ENCODE measurements at places on chromosomes 16 and 17.

DNA sequence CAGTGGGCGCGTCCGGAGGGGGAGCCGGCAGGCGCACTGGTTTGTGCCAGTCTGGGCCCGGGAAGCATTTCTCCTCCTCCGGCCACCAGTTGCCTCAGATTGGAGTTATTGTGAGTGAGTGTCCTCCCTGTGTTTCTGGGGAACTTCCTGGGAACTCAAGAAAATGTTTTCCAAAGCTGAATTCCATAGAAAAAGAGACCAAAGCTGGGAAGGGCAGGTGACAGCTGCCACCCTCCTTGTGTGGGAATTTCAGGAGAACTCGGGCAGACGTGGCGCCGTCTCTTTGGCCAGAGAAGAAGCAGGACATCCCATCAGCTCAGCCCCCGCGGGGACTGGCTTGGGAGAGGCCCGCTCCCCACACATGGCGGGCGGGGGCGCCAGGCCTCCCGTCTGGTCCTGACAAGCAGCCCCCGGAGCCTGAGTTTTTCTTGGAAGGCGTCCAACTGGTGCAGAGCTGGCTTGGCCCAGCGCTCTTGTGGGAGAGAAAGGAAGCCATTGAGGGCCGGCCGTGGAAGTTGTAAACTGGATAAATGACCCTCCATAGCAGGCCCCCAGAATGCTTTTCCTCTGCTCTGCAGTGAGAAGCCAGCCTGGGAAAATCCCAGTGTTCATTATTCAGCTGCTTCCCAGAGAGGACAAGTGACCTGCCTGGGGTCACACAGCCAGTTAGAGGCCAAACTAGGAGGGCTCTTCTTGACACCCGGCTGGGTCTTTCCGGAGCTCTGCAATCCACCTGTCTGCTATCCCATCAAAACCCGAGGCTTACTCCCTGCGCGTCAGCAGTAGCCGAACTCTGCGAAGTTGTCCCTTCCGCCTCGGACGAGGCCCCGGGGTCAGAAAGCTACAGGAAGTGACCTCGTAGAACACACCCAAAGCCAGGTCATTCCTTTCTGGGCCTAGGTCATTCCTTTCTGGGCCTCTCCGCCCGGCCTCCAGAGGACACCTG, 39.2 kb upstream of the GSE1 start:
- no peak for DNase-seq

DNA sequence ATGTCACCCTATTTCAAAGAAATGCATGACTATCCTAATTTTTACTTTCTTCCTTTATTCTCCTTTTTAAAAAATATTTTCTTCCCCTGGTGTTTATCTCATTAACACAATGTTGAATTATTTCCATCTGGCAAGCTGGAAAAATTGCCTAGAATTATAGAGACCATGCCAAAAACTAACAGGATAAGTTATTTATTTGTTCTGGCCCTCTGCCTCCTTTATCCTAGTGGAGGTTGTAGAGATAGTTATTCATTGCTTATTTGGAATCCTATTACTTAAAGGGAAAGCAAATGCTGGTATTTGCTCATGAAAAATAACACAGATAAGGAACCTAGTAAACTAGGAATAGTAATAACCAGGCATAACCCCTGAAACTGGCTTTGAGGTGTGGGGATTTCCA, 684.9 kb upstream of the KIF2B start:
- DNase-seq, result no peak

- no peak for DNase-seq
Measured at GRCh38 chr17:79561486-79562133, 49.2 kb downstream of the RBFOX3 start.

- DNase-seq, result no peak
Measured at GRCh38 chr16:87006021-87006420, 311.2 kb downstream of the C16orf95 start.

- DNase-seq, result peak; percentile 77
Measured at GRCh38 chr17:38663125-38663751, 11.5 kb downstream of the EPOP start.

GRCh38 chr16:71276589-71277334, 12.4 kb downstream of the CMTR2 start:
- DNase-seq, result no peak

- no peak for DNase-seq
Measured at GRCh38 chr16:25690552-25691143, 1.1 kb upstream of the HS3ST4 start.

- DNase-seq, result no peak
Measured at GRCh38 chr17:61291451-61292285, 108.0 kb upstream of the TBX2 start.

DNA sequence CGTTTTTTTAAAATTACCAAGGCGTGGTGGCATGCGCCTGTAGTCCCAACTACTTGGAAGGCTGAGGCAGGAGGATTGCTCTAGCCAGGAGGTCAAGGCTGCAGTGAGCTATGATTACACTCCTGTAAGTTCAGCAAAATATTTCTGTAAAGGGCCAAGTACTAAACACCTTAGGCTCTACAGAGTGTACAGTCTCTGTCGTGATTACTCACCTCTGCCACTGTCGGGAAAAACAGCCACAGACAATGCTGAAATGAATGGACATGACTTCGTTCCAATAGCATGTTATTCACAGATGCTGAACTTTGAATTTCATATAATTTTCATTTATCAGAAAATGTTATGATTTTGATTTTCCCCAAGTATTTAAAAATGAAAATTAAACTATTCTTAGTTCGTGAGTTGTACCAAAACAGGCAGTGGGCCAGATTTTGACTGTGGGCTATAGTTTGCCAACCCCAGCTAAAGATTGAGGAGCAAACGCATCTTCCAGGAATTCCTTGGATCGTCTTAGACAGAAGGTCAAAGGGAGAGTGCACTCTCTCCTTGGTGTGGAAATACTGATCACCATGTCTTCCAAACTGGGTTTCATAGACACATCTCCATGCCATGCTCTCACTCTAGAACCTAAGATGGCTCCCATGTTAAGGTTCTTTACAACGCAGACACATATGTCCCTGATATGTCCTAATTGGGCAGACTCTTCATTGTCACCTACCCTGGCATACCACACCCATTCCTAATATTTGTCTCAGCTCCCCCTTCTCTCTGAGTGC, 89.5 kb downstream of the MARF1 start:
- no peak for DNase-seq

DNA sequence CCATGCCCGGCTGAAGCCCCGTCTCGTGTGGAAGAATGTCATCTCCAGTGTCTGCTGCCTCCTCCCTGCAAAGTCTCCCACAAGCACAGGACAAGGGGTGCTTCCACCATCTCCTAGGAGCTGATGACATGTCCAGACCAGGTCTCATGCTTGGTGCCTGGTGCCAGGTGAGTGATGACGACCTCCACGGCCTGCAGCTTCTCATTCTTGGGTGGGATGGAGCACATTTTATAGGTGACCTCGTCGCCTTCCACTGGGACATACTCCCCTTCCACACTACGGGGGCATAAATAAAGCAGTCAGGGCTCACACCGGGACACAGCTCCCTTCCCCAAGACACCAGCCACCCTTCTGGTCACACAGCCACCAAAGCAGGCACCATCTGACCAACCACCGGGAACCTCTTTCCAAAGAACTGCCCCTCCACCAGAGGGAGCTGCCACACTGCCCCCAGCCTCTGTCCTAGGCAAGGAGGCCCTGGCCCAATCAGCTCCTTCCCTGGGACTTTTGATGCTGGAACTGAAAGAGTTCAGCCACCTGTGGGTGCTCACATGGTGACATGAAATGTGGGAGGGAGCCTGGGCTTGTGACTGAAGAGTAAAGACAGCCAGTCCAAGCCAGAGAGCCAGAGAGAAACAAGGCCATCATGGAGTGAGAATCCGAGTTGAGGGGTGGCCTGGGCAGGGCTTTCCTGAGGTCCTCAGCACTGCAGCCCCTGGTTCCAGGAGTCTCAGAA, 13.6 kb downstream of the CARHSP1 start:
- DNase-seq, result no peak

DNA sequence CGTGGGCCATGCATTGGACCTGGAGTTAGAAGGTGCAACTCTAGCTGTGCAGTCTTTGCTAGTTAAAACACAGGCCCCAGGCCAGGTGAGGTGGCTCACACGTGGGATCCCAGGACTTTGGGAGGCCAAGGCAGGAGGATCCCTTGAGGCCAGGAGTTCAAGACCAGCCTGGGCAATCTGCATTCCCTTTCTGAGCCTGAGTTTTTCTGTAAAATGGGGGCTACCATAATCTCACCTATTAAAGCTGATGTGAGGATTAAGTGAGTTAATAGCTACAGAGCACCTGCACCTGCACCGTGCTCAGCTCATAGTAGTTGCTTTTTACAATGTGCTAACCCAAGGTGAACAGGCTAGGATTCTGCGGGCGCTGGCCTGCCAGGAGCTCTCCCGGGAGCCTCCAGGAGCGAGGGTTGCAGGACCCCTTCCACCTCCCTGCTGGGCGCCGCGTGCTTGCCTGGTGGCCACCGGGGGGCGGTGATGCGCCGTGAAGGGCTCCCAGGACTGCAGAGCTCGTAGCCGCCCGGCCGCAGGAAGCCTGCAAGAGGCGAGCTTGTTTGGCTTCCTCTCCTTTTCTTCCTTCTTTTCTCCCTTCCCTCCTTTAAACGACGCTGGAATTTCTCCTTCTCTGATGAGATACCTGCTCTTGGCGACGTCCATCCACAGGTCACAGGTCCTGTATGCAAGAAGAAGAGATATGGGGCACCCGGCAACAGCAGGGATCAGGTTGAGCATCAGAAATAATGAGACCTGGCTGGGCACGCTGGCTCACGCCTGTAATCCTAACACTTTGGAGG, 51.3 kb downstream of the ZFP90 start:
- DNase-seq, result peak; percentile 77

- DNase-seq, result no peak
Measured at GRCh38 chr17:3007651-3008121, 55.7 kb downstream of the OR1D5 start.

Measured in GM13977 (cell line).